ENCODE measurements at places on chromosomes 13 and 19.

DNA sequence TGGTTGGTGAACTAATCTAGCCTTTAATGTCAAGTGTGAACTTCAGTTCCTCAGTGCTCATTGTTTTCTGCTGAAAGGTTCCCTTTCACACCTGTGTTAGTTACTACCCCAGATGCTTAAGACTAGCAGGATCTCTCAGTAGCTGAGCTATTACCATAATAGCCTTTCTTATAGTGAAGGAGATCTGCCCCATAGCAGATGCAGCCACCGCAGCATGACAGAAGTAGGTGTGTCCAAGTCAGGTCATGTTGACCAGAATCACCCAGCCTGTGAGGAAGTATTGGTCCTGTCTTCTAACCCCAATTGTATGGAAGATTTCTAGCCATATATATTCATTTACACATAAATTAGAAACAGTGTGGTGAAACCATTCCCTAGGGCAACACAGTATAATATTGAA is 37.3 kb downstream of the ZAR1L start:
- no peak for DNase-seq

- DNase-seq = no peak
These were observed 4.6 kb downstream of the PIK3R2 start for GRCh38 chr19:18157465-18158063.

DNA sequence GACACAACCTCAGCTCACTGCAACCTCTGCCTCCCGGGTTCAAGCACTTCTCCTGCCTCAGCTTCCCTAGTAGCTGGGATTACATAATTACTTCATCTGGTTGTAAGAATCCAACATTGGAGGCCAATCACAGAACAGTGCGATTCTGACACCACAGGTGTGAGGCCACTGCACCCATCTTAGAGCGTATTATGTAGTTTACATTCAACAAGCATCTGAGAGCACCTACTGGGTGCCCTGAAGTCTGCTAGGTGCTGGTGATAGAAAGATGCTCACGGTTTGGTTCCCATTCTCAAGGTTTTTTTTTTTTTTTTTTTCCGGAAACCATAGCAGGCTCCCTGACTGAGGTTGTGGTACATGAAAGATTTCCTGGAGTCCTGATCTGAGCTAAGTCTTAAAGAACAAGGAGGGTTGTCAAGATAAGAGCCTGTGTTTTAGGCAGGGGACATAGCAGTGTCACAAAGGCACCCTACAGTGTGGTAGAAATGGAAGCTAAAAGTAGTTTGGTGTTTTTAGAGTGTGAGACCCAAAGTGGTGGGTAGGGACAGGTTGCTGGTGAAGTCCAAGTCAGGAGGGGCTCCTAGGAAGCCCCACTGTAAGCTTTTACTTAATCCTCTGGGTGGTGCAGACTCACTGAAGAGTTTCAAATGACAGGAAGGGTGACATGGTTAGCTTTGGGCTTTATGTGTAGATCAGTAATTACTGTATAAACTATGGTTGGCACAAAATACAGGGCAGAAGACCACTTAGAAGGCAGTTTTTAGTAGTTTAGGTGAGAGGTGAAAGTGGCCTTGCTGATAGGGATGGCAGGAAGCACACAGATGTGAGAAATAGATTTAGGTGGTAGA is 15.2 kb downstream of the SAE1 start:
- no peak for DNase-seq

DNA sequence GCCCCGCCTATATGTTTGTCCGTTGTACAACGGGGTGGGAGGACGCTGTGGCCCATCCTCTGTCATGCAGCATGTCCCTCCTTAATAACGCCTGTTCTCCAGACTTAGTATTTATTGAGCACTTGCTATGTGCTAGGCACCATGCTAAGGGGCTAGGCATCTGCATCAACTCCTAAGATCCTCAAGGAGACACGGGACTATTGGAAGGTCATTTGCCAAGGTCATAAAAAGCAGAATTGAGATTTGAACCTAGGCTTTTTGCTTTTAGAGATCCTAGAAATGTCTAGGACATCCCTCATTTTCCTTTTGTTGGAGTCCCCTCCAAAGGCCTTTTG is 1.8 kb upstream of the MAST1 start:
- DNase-seq = no peak

DNA sequence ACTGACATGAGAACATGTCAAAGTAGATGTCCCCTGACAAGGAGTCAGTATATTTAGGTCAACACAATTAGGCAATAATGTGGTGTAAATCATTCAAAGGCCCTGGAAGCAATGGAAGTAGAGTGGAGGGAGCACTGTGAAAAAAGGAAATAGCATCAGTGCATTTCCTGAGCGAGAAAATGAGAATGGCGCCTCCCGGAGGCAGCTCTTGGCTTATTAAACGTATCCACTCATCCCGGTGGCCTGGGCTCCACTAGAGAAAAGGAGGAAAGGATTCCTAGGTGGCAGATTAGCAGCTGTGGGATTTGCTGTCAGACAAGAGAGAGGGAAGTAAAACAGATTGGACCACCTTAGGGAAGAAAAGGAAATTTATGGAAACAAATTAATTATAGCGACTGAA is 173.7 kb upstream of the TMTC4 start:
- DNase-seq = no peak

DNA sequence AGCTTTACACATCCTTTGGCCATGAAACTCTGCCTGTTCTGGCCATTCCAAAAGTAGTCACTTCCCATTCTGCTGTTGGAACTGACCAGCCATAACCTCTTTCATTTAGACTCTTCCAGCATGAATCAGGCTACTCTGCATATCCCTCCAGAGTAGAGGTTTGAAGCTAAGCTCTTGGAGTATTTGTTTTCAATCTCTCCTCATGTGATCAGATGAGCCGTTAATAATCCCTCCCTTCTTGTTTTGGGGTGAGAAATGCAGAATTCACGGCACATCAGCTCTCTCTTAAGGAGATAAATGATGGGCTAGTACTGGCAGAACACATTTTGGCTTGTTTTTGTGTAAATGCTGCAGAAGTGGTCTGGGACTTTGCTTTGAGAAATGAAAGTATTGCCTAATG is 519.9 kb downstream of the PCDH17 start:
- no peak for DNase-seq

DNA sequence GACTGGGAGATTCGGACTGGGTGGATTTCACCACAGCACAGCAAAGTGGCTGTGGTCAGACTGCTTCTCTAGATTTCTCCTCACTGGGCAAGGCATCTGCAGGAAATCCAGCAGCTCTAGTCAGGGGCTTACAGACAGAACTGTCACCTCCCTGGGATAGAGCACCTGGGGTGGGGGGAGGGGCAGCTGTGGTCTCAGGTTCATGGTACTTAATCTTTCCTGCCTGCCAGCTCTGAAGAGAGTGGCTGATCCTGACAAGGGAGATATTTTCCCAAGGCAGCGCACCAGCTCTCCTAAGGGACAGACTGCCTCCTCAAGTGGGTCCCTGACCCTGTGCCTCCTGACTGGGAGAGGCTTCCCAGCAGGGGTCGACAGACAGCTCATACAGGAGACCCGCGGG is 212.8 kb upstream of the KLF12 start:
- DNase-seq = no peak

- DNase-seq = no peak
These were observed 17.8 kb upstream of the EMC10 start for GRCh38 chr19:50458396-50459066.

- DNase-seq = peak; percentile 65
These were observed 7.1 kb upstream of the NFIC start for GRCh38 chr19:3359015-3359918.

GRCh38 chr19:48194041-48194843 is 23.8 kb downstream of the ZSWIM9 start:
- peak; percentile 32 for DNase-seq

DNA sequence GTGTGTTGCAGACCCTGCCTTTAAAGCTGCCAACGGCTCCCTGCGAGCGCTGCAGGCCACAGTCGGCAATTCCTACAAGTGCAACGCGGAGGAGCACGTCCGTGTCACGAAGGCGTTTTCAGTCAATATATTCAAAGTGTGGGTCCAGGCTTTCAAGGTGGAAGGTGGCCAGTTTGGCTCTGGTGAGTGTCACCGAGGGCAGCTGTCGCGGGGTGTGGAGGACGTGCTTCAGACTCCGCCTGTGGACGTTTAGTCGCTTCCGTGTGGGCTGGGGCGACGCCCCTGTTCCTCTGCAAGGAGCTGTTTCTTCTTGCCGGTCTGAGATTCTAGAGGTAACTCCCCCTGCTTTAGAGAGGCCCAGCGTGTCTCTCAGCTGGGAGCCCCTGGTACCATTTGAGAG is 24.5 kb downstream of the LAMP1 start:
- DNase-seq = no peak

DNA sequence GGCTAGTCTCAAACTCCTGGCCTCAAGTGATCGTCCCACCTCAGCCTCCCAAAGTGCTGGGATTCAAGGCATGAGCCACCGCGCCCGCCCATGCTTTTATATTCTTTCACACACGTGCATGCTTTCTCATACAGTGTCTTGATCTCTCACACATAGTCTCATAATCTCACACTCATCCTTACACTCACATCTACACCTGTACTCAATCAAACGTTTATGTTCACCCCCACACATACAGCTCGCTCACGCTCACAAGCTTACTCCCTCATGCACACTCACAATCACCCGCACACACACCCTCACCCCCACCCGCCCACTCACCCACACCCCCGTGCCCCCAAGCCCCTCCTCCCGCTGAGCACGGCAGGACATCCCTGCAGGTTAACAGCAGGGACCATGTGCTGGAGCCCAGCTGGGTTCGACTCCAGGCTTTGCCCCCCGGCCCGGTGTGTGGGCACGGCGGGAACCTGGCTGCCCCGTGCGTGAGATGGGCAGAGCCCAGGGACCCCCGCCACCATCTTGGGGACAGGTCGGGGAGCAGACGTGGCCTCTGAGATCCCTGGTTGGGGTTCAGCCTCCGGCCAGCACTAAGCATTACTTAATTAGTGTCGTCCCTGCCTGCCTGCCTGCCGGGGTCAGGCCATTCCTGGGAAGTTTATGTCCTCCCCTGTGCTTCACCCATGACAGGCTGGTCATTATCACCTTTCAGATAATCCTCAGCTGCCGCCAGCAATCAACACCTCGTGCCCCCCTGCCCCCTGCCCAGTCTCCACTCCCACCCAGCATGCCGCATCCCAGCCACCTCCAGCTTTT is 11.4 kb downstream of the SBK2 start:
- no peak for DNase-seq

GRCh38 chr19:16157601-16158000 is 14.1 kb downstream of the HSH2D start:
- no peak for DNase-seq

DNA sequence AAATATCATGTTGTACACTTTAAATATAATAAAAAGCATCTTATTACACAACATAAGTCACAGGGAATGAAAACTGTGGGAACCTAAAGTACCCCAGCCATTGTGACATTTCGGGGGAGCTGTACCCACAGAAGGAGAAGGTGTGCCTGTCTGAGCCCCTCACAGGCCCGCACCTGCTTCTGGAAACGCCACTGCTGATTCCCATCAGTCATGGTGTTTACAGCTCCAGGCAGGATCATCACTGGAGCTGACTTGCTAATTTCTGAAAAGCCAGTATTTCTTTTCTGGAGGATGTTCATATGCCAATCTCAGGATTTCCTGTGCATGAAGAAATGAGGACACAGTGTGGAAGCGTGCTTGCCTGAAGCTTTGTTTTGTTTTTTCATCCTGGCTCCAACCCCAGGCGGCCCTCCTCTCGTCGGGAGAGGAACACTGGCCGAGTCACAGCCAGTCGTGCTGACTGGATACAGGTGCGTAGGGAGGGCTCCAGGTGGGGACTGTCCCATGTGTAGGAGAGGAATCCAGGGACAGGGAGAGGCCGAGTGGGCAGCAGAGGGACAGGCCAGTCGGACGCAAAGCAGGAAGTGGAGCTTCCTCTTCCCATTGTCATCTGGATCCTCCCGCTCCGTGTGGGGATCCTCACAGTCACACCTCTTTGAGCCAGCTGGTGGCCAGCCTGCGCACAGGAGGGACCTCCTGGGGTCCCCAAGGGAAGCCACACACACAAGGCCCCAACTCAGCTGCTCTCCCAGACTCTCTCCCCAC is 4.2 kb upstream of the ATP12A start:
- DNase-seq = no peak

DNA sequence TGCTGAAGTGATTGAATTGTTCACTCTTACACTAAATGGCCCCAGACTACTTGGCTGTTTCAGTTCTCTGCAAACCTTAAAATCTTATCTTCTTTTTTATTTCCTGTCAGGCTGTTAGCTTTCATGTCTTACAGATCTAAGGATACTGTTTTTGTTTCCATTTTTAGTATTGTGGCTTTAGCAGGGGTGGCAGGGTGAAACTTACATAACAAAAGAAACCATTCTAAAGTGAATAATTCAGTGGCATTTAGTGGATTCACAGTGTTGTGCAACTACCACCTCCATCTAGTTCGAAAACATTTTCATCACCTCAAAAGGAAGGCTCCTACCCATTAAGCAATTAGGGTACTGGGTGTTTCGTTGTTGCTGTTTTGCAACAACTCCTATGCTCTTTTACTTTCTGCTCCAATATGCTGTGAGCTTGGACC is 19.8 kb downstream of the TMEM272 start:
- no peak for DNase-seq

DNA sequence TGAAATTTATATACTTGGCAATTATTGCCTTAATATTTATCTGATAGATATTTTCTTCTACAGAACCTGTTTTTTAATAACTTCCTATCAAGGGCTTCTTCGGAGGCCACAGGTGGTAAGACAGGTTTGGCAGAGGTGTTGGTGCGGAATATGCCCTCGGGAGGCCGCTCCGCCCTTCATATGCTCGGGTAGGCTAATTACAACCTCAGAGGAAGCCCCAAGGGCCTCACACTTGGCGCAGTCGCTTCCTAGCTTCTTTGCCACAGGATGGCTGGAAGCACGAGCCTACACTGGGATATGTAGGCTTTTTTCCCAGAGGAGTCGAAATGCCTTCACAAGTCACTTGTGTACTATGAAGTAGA is 68.8 kb downstream of the LMO7 start:
- DNase-seq = no peak

GRCh38 chr19:884420-885211 is 8.4 kb downstream of the MED16 start:
- no peak for DNase-seq

GRCh38 chr19:37127999-37128820 is 44.3 kb downstream of the ZNF585A start:
- no peak for DNase-seq

- no peak for DNase-seq
These were observed 21.5 kb downstream of the NFIX start for GRCh38 chr19:13016628-13017305.

GRCh38 chr19:21472507-21472906 is 32.9 kb upstream of the ZNF429 start:
- no peak for DNase-seq

- peak; percentile 59 for DNase-seq
These were observed 7.9 kb upstream of the JUNB start for GRCh38 chr19:12783291-12783848.

DNA sequence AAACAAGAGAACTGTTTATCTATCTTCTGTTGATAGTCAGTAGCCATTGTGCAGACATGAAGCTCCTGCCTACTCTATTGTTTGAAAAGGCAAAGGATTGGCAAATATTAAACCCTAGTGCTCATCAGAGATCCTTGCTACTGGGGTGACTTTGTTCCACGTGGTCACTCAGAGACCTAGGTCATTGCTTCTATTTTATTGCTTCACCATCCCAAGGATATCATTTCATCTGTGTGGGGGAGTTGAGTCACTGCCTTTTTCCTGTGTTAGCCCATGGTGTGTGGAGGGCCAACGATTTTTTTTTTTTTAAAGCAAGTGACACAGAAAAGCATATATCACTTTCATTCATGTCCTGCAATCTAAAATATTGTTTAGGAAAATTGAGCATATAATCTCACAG is 254.1 kb upstream of the RXFP2 start:
- DNase-seq = no peak

All from stimulated activated CD4-positive, alpha-beta T cell treated with anti-CD3 and anti-CD28 coated beads, Interleukin-4, amount 100 ng/mL, for 24 hours (primary cell).